ENCODE measurements at places on chromosomes 1 and 21.

- no peaks in the 10 kb centered on the region for H3K36me3 ChIP-seq
- H3K4me1 ChIP-seq: no peaks in the 10 kb centered on the region
- DNase-seq: no peak
Observed at GRCh38 chr1:156760092-156760795, 7.1 kb upstream of the PRCC start.

GRCh38 chr1:184860535-184860934, 105.9 kb upstream of the EDEM3 start:
- peaks cover 5% of the 10 kb centered on the region for H3K4me1 ChIP-seq
- peaks cover 7% of the 10 kb centered on the region for H3K36me3 ChIP-seq
- H3K27ac ChIP-seq: no peak overlapping the region
- no peak for DNase-seq
- no peak overlapping the region for H3K4me3 ChIP-seq

DNA sequence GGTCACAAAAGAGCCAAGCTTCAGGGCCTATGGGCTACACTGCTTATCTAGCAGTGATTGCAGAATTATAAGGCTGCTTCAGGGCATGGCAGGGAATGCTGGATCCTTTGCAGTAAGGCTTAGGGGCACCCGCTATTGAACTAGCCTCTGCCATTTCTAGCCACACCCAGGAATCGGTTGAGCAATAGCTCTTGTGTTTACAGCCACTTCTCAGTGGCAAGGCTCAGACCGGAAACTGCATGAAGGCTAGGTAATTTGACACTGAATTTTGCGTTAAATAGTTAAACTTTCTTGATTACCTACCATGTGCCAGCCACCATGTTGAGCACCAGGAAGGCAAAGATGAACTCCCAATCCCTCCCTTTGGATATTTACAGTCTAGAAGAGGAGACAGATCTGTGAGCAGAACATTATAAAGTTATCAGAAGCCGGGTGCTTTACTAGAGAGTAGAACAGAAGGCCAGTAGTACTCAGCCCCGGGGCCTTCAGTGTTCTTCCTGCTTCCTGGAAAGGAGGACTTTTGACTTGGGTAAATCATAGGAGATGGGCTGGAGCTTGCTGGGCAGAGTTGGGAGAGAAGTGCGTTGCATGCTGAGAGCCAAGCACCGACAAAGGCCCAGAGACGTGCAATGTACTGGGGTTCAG, 98.6 kb upstream of the LPGAT1 start:
- H3K36me3 ChIP-seq: no peaks in the 10 kb centered on the region
- peak; percentile 46 for DNase-seq
- no peaks in the 10 kb centered on the region for H3K27me3 ChIP-seq

- H3K27me3 ChIP-seq: no peaks in the 10 kb centered on the region
- H3K36me3 ChIP-seq: no peaks in the 10 kb centered on the region
- H3K27ac ChIP-seq: no peak overlapping the region
- DNase-seq: no peak
- no peak overlapping the region for H3K4me3 ChIP-seq
Observed at GRCh38 chr1:230005040-230005439, 62.0 kb upstream of the GALNT2 start.

GRCh38 chr1:150566589-150567340, 12.6 kb downstream of the MCL1 start:
- H3K27me3 ChIP-seq: no peaks in the 10 kb centered on the region
- H3K27ac ChIP-seq: peak overlapping the region; percentile 82
- H3K4me1 ChIP-seq: peaks cover 100% of the 10 kb centered on the region
- H3K4me3 ChIP-seq: peak overlapping the region; percentile 93
